ENCODE measurements at places on chromosomes 11 and 22.

DNA sequence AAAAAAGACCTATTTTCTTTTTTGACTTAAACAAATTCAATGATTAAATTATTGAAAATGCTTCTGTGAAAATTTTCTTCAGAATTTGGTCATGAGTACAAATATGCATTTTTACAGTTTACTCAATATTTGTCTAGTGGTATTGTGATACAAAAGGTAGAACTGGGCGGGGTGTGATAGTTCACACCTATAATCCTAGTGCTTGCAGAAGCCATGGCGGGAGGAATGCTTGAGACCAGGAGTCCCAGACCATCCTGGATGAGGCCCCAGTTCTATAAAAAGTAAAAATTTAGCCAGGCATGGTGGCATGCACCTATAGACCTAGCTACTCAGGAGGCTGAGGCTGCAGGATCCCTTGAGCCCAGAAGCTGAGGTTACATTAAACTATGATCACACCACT lies 90.6 kb downstream of the ARHGAP42 start:
- no peak for DNase-seq

- DNase-seq: no peak
Observed at GRCh38 chr11:98566978-98567377, 453.8 kb upstream of the CNTN5 start.

DNA sequence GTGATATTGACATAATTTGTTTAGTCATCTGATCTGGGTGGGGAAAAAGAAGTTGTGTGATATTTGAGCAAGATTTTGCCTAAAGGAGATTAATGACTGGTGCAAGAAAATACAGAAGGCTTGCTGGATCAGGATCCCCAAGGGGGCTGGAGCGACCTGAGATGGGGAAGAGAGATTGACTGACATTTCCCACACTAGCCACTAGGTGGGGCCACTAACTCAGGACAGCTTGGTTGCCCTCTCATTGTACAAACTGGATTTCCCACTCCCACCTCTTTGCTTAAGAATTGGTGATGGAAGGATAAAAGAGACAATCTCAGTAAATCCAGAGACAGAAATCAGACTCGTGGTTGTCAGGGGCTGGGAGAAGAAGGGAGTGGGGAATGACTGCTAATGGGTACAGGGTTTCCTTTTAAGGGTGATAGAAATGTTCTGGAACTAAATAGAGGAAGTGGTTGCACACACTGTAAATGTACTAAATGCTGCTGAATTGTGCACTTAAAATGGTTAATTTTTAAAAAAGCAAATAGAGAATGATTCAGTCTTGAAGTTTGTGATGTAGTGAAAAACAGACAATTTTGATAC lies 50.7 kb downstream of the CTTN start:
- no peak for DNase-seq

GRCh38 chr11:71449596-71449995 lies 1.4 kb upstream of the DHCR7 start:
- DNase-seq: no peak

DNA sequence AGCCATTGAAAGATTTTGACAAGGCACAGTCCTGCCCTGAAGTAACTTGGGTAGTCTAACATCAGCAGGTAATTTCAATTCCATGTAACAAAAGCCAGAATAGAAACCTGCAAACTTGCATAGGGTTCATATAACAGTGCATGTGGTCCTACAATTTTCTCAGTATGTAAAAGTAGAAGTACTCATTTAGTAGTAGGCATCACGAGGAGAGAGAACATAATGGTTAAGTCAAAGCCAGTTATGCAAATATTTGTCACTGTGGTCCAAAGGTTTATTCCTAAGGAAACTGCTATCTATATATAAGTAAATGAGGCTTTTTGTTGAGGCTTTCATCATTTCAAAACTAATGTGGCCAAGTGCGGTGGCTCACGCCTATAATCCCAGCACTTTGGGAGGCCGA lies 10.1 kb downstream of the ATP5MG start:
- no peak for DNase-seq

DNA sequence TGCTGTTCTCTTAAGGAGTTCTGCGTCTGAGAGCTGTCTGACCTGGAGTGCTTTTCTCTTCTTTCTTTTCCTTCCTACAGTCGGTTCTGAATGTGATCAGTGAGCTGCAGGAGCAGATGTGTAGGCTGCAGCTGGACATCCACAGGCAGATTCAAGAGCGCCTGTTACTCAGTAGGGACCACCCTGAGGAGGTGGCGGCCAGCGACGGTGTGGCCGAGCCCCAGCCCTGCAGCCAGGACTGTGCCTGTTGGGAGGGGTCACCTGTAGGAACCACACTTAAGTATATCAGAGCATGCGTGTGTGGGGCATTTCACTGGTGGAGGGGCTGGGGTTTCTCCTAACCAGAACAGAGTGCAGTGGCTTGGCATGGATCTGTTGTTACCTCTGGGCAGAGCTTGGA lies 56.3 kb downstream of the CYB5R2 start:
- DNase-seq: no peak

GRCh38 chr22:39723899-39724351 lies 153.4 kb downstream of the CACNA1I start:
- no peak for DNase-seq

GRCh38 chr11:75836417-75836816 lies 21.4 kb downstream of the UVRAG start:
- no peak for DNase-seq

GRCh38 chr11:109795234-109795633 lies 298.0 kb upstream of the ZC3H12C start:
- no peak for DNase-seq
